ENCODE measurements at places on chromosomes 3 and 15. TPM values are rescaled to one million over a fixed set of nuclear protein-coding genes. Genes with fewer than 3 reads are reported as not detected.

The ACKR2 gene
- 0.83 TPM for total RNA-seq

The TMEM39A gene
- 32.5 TPM for total RNA-seq

The VGLL4 gene
- total RNA-seq: 23.1 TPM

The SPINK8 gene
- not detected for total RNA-seq

All from pancreas (tissue), 10 donors.